ENCODE measurements at places on chromosomes 6 and 20. TPM values are rescaled to one million over a fixed set of nuclear protein-coding genes. Genes with fewer than 3 reads are reported as not detected.

PCK1 gene
- total RNA-seq: not detected

MED23 gene
- 13.6 TPM for total RNA-seq

COL10A1 gene
- not detected for total RNA-seq

LY6G6C gene
- total RNA-seq: 0.24 TPM

BAG2 gene
- total RNA-seq: 8.4 TPM

GNMT gene
- total RNA-seq: 1.1 TPM

TMEM14B gene
- 107 TPM for total RNA-seq

GRCh38 chr6:1609041-1609647 lies 571 bp upstream of the FOXC1 start:
- H3K27ac ChIP-seq: no peak overlapping the region
- DNase-seq: no peak
- H3K36me3 ChIP-seq: no peaks in the 10 kb centered on the region
- H3K27me3 ChIP-seq: peaks cover 75% of the 10 kb centered on the region
- H3K4me1 ChIP-seq: no peaks in the 10 kb centered on the region

- peak; percentile 75 for DNase-seq
- no peaks in the 10 kb centered on the region for H3K27me3 ChIP-seq
- H3K4me1 ChIP-seq: no peaks in the 10 kb centered on the region
- H3K4me3 ChIP-seq: no peak overlapping the region
- no peak overlapping the region for H3K27ac ChIP-seq
Measured at GRCh38 chr6:24520929-24521546, 26.3 kb downstream of the ALDH5A1 start.

GRCh38 chr6:142735204-142735603 lies 209.8 kb downstream of the HIVEP2 start:
- no peaks in the 10 kb centered on the region for H3K4me1 ChIP-seq
- H3K36me3 ChIP-seq: no peaks in the 10 kb centered on the region
- no peak overlapping the region for H3K27ac ChIP-seq
- no peak overlapping the region for H3K4me3 ChIP-seq
- DNase-seq: no peak

DNA sequence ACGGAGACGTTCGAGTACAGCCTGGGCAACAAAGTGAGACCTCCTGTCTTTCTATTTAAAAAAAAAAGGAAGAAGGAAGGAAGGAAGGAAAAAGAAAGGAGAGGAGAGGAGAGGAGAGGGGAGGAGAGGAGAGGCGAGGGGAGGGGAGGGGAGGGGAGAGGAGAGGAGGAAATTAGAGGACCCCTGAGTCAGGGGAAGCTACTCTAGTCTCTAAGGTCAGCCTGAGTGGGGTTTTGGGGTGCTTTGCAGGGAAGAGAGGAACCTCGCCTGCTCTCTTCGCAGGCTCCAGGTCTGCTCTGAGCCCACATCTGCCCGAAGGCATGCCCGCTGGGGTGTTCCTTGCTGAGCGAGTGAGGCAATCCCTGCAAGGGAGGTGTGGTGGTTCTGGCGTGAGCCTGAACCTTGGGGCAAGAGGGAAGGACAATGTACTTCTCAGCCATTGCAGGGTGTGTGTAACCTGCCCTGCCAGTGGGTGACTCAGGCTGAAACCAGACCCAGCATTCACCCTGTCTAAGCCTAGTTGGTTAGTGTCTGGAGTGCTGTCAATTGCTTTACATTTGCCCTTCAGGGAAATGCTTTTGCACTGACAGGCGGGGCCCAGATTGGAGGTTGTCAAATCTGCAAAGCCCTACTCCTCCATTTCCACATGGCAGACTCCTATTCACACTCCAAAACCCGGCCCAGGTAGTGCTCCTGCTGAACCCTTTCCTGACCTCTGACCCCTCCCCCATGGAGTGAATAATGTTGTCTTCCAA lies 15.3 kb upstream of the MMP9 start:
- H3K27ac ChIP-seq: no peak overlapping the region
- no peaks in the 10 kb centered on the region for H3K4me1 ChIP-seq
- DNase-seq: no peak

DNA sequence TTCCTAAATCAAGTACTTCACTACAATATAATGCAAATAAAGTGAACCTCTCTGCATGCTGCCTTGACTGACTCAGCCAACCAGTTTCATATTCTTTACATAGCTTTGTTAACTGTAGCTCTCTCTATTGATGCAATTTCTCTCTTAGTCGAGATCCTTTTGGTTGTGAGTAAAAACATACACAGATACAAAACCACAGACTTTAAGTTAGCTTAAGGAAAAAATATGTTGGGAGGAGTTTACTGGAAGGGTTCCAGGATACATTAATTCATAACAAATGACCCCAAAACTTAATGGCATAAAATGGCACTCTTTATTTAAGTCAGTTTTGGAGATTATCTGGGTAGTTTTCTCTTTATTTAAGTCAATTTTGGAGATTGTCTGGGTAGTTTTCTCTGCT lies 15.7 kb downstream of the HTR1E start:
- H3K27me3 ChIP-seq: no peaks in the 10 kb centered on the region
- H3K4me1 ChIP-seq: no peaks in the 10 kb centered on the region
- DNase-seq: no peak
- H3K4me3 ChIP-seq: no peak overlapping the region
- no peak overlapping the region for H3K27ac ChIP-seq

DNA sequence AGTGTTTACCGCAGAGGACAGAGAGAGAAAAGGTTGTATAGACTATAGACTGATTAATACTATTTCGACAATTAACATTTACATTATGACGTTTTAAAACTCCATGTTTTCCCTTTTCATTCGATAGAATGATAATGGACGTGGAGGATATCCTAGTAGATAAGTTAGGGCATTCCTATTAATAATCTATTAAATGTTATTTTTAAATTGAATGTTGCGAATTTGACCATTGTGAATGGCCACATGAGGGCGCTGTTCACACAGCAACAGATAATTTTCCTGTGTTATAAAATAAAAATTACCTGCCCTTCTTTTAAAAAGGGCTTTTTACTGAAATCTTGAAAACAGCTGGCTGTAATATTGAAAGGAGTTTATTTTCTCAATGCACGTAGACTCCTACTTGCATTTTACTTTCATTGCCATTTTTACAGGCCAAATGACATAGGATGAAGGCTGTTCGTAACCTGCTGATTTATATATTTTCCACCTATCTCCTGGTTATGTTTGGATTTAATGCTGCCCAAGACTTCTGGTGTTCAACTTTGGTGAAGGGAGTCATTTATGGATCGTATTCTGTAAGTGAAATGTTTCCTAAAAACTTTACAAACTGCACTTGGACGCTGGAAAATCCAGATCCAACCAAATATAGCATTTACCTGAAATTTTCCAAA lies 3.3 kb downstream of the ADGRB3 start:
- peaks cover 6% of the 10 kb centered on the region for H3K4me1 ChIP-seq
- no peak overlapping the region for H3K27ac ChIP-seq
- H3K27me3 ChIP-seq: peaks cover 4% of the 10 kb centered on the region
- no peaks in the 10 kb centered on the region for H3K36me3 ChIP-seq

- no peak overlapping the region for H3K4me3 ChIP-seq
- no peaks in the 10 kb centered on the region for H3K27me3 ChIP-seq
- H3K4me1 ChIP-seq: no peaks in the 10 kb centered on the region
- H3K36me3 ChIP-seq: no peaks in the 10 kb centered on the region
- no peak for DNase-seq
- no peak overlapping the region for H3K27ac ChIP-seq
Measured at GRCh38 chr20:62666736-62667529, 24.6 kb downstream of the SLCO4A1 start.

DNA sequence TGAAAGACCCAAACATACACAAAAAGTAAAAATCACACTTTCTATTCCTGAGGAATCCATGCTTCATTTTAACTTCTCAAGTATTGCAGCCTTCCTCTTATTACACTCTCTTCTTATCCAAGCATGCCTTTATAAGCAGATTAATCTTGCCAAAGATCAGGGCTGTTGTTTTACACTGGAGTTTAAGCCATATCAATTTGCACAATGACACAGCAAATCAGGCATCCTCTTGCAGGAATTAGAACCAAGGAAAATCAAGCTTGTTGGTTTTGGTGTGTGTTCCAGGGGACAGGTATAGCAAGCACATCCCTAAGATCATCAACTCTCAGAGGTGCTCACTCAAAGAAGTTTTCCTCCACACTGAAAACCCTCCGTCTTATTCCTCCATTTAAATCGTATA lies 69.5 kb downstream of the CYP39A1 start:
- no peak for DNase-seq
- H3K4me3 ChIP-seq: no peak overlapping the region
- H3K27me3 ChIP-seq: no peaks in the 10 kb centered on the region
- no peak overlapping the region for H3K27ac ChIP-seq

DNA sequence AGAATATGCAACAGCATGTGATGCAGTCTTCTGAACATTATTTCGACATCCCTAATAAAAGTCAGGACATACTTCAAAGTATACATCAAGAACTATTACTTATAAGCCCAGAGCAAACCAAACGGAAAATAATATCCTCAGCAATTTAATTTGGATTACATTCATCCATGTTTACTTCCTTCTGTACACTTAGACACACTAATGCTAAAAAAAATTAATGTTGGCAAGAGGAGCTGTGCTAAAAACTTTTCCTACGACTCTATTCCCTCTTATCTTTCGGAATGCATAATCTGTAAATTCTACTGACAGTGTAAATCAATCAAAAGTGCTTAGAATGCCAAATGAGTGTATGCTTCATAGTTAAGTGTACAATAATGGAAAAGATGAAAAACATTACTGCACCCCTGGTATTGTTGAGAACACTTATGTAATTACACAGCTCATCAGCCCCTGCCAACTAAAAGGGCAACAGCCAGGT lies 301.2 kb upstream of the HSF2 start:
- H3K4me1 ChIP-seq: no peaks in the 10 kb centered on the region
- no peak overlapping the region for H3K27ac ChIP-seq
- no peak overlapping the region for H3K4me3 ChIP-seq
- DNase-seq: no peak
- H3K27me3 ChIP-seq: no peaks in the 10 kb centered on the region

DNA sequence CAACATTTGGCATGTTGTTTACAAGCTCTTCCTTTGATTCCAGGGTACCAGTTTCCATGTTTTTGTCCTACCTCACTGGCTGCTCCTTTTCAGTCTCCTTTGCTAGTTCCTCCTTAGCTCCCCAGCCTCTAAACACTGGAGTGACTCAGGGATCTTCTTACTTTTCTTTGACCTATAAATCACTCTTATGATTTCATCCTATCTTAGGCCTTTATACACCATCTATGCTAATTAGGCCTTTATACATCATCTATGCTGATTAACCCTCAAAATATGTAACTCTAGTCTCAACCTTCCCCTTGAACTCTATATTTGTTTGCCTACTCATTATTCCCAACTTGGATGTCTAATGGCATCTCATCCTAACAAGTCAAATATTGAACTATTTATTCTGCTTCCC lies 9.5 kb downstream of the TMEM30A start:
- H3K36me3 ChIP-seq: peaks cover 63% of the 10 kb centered on the region
- peaks cover 18% of the 10 kb centered on the region for H3K4me1 ChIP-seq
- H3K27me3 ChIP-seq: no peaks in the 10 kb centered on the region
- H3K27ac ChIP-seq: no peak overlapping the region

DNA sequence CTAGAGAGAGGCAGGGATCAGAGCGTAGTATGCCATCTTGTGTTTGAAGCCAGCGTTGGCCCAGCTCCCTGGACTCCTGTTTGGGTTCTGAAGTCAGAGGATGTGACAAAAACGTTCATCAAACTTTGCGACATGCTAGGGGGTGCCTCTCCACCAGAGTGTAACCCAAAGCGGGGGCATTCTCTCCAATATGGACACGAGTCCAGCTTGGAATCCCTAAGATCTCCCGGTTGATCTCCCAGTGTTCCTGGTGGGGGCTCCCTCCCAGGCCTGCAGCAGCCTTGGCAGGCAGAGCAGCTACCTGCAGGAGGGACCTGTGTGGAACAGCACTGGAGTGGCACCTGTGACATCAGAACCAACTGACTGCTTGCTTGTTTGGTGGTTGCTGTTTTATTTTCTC lies 218.8 kb upstream of the ECI2 start:
- H3K36me3 ChIP-seq: no peaks in the 10 kb centered on the region
- no peak for DNase-seq
- H3K4me1 ChIP-seq: peaks cover 2% of the 10 kb centered on the region
- H3K27me3 ChIP-seq: no peaks in the 10 kb centered on the region

DNA sequence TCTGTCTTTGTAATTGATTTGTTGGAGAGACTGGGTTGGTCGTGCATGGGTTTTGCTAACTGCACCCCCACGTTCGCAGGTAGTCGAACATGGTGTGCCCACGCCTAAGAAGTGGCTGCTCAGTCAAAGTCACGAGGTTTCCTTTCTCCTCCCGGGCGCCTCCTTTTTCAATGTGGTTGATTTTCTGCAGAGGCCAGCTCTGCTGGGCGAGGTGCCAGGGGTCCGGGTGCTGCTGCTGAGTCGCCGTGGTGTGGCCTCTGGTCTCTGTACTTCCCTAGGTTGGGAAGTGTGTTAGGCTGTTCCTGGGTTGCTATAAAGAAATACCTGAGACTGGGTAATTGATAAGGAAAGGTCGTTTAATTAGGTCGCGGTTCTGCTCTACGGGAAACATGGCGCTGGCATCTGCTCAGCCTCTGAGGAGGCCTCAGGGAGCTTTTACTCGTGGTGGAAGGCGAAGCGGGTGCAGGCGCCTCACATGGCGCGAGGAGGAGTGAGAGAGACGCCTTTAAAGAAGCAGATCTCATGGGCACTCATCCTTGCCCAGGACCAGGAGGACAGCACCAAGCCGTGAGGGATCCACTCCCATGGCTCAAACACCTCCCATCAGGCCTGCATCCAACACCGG lies 14.1 kb downstream of the OSBPL2 start:
- no peaks in the 10 kb centered on the region for H3K4me1 ChIP-seq
- DNase-seq: no peak
- no peaks in the 10 kb centered on the region for H3K36me3 ChIP-seq
- no peaks in the 10 kb centered on the region for H3K27me3 ChIP-seq
- no peak overlapping the region for H3K4me3 ChIP-seq
- H3K27ac ChIP-seq: no peak overlapping the region

DNA sequence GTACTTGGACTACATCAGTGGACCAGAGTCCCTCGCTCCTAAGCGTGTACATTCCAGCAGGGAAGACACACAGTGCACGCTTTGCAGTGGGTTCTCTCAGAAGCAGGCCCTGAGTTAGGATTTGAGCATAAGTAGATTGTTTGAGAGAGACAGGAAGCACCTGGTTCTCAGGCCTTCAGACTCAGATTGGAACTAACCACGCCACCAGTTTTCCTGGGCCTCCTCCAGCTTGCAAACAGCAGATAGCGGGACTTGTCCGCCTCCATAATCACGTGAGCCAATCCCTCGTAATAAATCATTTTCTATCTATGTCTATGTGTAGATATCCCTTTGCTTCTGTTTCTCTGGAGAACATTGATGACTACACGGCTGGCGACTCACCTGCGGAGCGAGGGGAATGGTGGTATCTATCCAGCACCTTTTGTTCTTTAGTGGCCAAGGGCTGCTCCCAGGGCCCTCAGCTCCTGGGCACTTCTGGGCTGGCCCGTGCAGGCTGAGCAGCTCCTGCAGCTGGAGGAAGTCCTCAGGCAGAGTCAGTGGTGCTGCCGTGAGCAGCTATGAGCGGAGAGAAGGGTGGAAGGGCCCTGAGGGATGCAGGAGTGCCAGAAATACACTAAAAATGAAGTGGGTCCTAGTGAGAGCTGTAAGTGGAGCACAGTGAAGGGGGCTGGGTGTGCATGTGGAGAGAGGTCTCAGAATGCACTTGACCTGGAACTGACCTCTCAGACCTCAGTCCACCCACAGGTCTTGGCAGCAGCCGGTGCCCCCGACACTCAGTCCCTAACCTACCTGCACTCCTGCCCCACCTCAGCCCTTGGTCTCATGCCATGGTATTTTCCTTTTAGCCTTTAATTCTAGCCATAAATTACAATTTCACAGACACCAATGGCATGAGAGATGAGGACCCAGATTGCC lies 76.9 kb downstream of the STK35 start:
- H3K27ac ChIP-seq: no peak overlapping the region
- H3K36me3 ChIP-seq: no peaks in the 10 kb centered on the region
- DNase-seq: no peak
- no peaks in the 10 kb centered on the region for H3K4me1 ChIP-seq
- H3K27me3 ChIP-seq: no peaks in the 10 kb centered on the region
